ENCODE measurements at places on chromosomes 2 and 18. TPM values are rescaled to one million over a fixed set of nuclear protein-coding genes. Genes with fewer than 3 reads are reported as not detected.

AKAIN1 gene
- not detected for total RNA-seq

RNU2-63P gene
- not detected for total RNA-seq

LRRC30 gene
- not detected for total RNA-seq

SLC23A3 gene
- 0.72 TPM for total RNA-seq

EML6 gene
- 1.0 TPM for total RNA-seq

DPYSL5 gene
- 6.8 TPM for total RNA-seq

LRATD1 gene
- 0.02 TPM for total RNA-seq

LOXHD1 gene
- total RNA-seq: not detected

WDFY1 gene
- total RNA-seq: 44.5 TPM

GPBAR1 gene
- 0.15 TPM for total RNA-seq

EFEMP1 gene
- total RNA-seq: 43.3 TPM

SANBR gene
- total RNA-seq: 13.2 TPM

GNLY gene
- total RNA-seq: not detected

ZDBF2 gene
- total RNA-seq: 0.74 TPM

HOXD12 gene
- total RNA-seq: not detected

ANAPC1 gene
- total RNA-seq: 30.2 TPM

CCT7 gene
- total RNA-seq: 585 TPM

CYP27C1 gene
- 4.9 TPM for total RNA-seq

KCNG2 gene
- total RNA-seq: not detected

INHBB gene
- 18.7 TPM for total RNA-seq

TBR1 gene
- total RNA-seq: 0.05 TPM

SLC4A3 gene
- total RNA-seq: 3.8 TPM

ITGAV gene
- 76.1 TPM for total RNA-seq

NETO1 gene
- total RNA-seq: not detected

PRKAG3 gene
- not detected for total RNA-seq

PAIP2B gene
- total RNA-seq: 0.35 TPM

ESPNL gene
- total RNA-seq: 0.16 TPM

STPG4 gene
- not detected for total RNA-seq

LGALSL gene
- total RNA-seq: 7.7 TPM

IL1RN gene
- 0.46 TPM for total RNA-seq

SNED1 gene
- total RNA-seq: 0.18 TPM

MYOM1 gene
- total RNA-seq: 0.05 TPM

SLC9A4 gene
- not detected for total RNA-seq

FSHR gene
- total RNA-seq: not detected

SLC4A5 gene
- 0.32 TPM for total RNA-seq

VIT gene
- total RNA-seq: not detected

AOX1 gene
- total RNA-seq: 3.5 TPM

FAM124B gene
- total RNA-seq: not detected

AFG3L2 gene
- total RNA-seq: 36.9 TPM
